Ovary (tissue), 10 donors: ENCODE measurements at places on chromosomes 11 and 22. TPM values are rescaled to one million over a fixed set of nuclear protein-coding genes. Genes with fewer than 3 reads are reported as not detected.

UBQLNL gene
- 1.5 TPM for total RNA-seq

C22orf15 gene
- 0.48 TPM for total RNA-seq

CSF2RB gene
- total RNA-seq, result 0.53 TPM

OR2AG2 gene
- not detected for total RNA-seq

ANKK1 gene
- total RNA-seq, result 0.41 TPM

GSTT2B gene
- 14.1 TPM for total RNA-seq

SAA2 gene
- total RNA-seq, result 0.95 TPM

SESN3 gene
- 77.3 TPM for total RNA-seq

MRGPRE gene
- total RNA-seq, result not detected

TMEM218 gene
- 18.5 TPM for total RNA-seq

KRTAP5-2 gene
- total RNA-seq, result not detected

HTR3A gene
- total RNA-seq, result not detected

OVCH2 gene
- not detected for total RNA-seq
